NCI-H1436 treated with DMSO at 0.1 percent for 48 hours (cell line): ENCODE measurements at places on chromosomes 1 and 21.
A peak's percentile ranks its signal among the peaks of the same experiment; 100 is the strongest.

GRCh38 chr1:27609210-27609555 lies 5.2 kb upstream of the AHDC1 start:
- DNase-seq: no peak

DNA sequence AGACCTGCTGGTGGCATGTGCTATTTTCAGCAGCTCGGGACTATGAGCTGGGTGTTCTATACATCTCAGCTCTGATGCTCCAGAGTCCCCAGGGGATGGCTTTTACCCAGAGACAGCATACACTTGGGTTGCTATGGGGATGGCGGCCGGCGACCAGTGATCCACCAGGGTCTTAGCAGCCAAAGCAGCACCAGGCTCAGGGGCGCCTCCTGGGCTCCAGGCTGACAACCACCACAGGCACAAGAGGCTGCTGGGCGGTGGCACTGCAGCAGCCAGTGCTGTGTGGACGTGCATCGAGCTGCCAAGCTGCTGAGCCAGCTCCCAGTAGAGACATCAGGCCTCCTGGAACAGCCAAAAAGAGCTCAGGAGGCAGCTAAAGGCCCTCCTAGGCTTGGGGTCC lies 37.6 kb upstream of the CLSTN1 start:
- no peak for DNase-seq

- DNase-seq: peak; percentile 31
Observed at GRCh38 chr1:119554183-119554582, 47.2 kb downstream of the HSD3B1 start.

DNA sequence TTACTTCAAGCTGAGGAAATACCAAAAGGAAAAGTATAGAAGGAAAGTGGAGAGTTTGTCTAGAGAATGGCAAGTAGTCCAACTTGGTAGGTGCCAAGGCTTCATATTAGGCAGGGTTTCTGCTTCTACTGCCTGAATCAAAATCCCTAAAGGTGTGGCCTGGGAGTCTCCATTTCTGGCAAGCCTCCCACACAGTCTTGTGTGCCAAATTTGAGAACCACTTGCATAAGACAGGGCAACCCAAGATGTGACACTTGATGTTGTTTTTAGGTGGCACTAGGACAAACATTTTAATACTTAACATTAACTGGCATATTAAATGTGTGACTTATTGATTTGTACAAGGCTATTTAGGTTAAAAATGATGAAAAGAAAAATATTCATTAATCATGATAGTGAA lies 60.1 kb downstream of the ATG4C start:
- DNase-seq: no peak

DNA sequence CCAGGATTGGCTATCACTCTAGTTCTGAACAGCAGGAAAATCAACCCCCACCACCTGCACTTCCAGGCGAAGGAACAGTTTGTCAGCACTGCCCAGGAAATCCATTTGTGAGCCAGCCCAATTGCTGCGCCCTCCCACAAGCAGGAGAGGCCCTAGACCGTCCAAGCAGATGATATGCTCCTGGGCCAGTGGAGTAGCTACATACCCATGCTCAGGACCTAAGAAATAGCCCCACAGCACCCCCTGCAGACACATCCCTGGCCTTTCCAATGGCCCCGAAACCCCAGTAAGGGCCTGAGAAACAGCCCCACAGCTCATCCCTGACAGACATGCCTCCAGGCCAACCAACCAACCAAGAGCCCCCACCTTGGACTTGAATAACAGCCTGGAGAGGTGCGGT lies 111.5 kb upstream of the ZC3H11B start:
- DNase-seq: no peak

DNA sequence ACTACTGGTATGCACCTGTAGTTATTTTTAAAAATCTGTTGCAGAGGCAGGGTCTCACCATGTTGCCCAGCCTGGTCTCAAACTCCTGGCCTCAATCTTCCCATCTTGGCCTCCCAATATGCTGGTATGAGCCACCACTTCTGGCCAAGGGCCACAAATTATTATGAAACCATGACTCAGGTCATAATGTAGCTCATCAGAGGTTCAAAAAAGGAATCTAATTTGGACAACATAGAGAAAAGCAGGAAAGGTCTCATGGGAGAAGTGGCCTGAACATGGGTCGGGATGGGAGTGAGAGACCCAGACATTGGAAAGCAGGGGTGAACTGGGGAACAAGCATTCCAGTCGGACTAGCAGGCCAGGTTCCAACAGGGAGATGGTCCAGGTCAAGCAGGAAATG lies 45.2 kb upstream of the C1orf198 start:
- no peak for DNase-seq

DNA sequence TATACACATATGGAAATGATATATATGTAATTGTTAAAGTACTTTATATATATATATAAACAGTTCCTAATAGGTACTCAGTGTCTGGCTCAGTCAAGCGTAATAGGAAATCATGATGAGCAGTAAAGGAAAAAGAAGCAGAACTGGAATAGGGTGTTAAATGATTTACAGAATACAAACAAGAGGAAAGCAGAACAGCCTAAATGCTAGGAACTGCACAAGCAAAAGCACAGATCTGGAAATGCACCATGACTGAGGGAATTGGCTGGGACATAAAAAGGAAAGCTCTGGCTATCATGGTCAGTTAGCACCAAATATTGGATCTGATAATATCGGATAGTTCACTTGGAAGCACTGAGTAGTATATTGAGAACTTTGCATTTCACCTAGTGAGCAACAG lies 51.8 kb downstream of the SLC44A5 start:
- no peak for DNase-seq

DNA sequence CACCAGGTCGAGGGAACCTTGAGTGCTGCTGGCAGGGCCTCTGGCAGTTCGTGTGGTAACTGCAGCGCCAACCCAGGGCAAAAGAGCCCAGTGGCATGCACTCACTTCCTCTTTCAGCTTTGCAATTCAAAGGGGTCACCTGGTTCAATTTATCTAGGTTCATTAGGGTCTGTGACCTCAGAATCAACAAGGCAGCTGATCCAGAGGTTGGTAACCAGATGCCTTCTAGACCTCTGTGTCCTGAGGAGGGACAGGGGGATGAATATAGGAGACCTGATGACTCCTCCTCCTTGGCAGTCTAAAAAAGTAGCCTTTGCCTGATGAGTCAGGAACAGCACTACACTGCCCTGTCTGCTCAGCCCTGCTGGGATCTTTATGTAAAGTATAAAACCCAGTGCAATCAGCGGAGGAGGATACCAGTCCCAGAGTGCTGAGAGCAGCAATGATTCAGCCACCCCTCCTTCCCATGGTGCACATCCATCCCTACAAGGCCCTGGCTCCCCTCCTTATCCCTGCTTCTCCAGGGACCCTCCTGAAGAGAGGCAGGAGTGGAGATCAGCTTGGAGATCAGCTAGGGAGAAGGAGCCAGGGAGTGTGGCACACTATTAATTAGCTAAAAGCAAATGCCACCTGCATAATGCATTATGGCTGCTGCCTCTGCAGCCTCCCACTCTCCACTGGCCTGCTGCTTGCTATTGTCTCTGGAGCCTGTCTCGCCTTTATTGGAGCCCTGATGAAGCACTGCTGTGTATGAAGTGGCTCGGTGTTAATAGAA lies 11.2 kb upstream of the FMOD start:
- DNase-seq: peak; percentile 73

GRCh38 chr1:200298242-200298641 lies 111.6 kb downstream of the ZNF281 start:
- no peak for DNase-seq

- no peak for DNase-seq
Observed at GRCh38 chr1:59107916-59108315, 189.0 kb upstream of the FGGY start.

GRCh38 chr1:17359808-17360207 lies 12.2 kb upstream of the PADI6 start:
- DNase-seq: no peak

GRCh38 chr1:201702936-201703335 lies 126.0 kb upstream of the IPO9 start:
- peak; percentile 98 for DNase-seq

GRCh38 chr1:155000411-155000725 lies 2.2 kb upstream of the ZBTB7B start:
- no peak for DNase-seq

DNA sequence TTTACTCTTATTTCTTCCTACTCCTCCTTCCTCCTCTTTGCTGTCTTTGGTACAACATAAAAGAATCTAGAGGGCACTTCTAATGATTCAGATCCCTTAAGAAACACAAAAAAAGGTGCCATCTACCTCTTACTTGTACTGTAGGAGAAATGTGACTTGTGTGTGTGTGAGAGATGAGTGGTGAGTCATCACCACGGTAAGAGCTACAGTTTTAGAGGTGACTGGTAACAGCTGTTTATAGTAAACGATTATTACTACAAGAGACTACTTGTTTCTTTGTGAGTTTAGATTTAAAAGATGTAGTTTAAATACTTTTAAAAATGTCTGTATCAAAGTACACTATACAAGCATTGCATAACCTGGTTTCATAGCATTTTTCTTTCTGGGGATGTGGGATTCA lies 40.4 kb downstream of the SLC35D1 start:
- no peak for DNase-seq

DNA sequence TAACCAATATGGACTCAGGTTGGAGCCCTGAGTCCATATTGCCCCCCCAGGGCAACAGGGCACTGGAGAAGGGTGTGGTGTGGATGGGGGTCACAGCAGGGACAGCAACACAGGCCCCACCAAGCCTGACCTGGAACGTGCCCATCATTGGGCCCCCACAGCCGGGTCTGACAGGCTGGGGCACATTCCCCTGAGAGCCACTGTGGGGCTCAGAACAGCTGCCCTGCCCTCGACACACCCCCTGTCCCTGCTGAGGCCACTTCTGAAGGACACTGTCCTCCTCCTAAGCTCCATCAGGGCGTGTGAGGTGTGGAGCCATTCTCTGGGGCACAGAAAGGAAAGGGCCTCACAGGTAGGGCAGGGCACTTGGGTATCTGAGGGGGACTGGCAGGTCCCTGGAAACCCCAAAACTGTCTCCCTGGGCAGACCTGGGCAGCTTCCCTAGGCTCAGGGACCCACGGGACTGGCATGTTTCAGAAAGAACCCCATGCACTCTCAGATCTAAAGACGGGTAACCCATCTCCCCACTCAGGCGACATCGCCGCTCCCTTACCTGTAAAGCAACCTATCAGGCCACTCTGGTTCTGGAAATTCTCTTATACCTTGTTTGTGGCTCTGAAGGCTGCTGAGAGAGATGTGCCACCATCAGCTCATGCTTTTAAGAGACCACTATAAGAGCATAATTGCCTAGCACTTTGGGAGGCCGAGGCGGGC lies 95.5 kb downstream of the DMRTB1 start:
- no peak for DNase-seq

DNA sequence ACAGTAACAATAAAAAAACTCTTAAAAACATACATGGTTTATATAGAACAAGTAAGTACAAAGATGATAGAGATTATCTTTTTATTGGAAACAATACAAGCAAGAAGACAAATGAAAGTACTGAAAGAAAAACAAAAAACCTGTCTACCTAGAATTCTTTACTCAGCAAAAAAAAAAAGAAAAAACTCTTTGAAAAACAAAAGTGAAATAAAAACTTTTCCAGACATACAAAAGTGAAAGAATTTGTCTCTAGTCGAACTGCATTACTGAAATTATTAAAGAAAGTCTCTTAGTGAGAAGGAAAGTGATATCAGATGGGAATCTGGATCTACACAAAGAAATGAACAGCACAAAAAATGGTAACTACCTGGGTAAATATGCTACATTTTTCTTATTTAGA lies 2.7 kb upstream of the HMCN1 start:
- no peak for DNase-seq

DNA sequence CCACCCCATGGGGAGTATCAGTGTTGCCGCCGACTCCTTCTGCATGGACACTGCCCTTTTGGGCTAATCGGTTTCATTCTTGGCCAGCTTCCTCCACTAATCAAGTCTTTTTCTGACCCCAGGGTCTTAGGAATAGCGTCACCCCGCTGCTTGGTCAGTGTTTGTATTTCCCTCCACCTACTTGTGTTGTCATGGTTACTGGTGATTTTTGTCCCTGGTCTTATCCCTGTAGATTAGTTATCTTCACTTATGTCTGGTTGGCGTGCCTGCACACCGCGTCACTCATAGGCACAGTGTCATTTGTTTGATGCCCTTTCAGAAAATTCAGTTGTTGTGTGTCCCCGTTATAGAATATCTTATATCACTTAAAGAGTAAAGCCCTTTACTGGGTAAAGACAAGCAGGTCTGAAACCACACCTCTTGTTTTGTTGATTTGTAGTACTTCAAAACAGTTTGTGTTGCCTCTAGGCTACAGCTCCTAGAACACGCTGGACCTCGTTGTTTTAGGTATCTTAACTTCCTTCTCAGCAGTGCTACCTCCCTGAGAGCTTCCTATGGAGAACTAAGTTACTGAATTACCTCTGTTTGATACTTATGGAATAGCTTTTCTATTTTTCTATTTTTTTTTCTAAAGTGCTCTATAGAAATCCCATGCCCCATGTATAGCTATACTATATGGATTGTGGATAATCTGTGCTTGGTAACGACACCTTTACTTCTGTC lies 868 bp downstream of the PPP1R12B start:
- no peak for DNase-seq

- no peak for DNase-seq
Observed at GRCh38 chr1:205301205-205301821, 20.2 kb downstream of the NUAK2 start.

DNA sequence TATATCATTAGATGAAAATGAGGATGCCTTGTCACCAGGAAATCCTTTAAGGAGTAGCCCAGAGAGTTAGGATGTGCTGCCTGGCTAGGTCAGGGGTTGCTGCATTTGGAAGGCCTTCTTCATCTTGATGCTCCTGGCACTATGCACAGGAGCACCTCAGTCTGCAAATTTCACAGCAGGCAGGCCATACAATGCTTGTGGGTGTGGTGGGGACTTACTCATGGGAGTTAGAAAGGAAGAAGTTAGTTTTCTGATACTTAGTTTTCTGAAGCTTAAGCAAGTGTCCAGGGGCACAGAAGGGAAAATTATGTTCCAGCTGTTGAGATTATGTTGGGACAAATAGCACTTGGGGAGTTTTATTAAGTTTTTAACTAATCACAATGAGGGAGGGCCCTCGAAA lies 11.4 kb downstream of the HLX start:
- no peak for DNase-seq

GRCh38 chr1:110424699-110425611 lies 17.5 kb upstream of the LAMTOR5 start:
- no peak for DNase-seq

- no peak for DNase-seq
Observed at GRCh38 chr1:188423073-188423472, 1594.3 kb downstream of the PLA2G4A start.

DNA sequence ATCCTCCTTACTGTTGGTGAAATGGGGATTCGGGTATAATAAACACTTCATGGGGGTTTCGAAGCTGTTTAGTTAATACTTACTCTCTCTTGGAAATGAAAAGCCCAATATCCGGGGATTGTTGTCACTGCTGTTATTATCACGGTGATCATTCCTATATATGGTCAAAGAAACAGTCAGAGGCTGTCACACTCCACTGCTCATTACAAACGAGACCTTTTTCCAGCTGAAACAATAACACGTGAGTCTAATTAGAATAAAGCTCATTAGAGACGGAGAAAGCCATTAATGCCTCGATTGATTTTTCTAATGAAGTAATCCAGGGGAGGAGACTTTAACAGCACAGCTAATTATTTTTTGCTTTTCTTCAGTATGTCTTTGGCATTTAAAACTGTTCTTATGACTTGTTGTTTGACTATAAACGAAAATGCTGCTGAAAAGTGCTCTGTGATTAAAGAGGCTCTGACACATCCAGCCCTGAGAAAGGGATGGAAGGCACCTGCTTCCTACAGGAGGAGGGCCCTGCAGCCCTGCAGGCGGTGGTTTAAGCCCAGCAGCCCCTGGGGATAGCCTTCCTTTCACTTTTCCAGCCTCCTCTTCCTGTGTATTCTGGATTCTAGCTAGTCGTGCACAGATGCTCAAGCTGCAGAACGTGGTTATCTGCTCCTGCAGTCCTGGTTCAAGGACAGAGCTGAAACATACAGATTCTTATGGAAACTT lies 143.6 kb downstream of the EDEM3 start:
- DNase-seq: peak; percentile 18
